ENCODE measurements at places on chromosomes 11 and 22. TPM values are rescaled to one million over a fixed set of nuclear protein-coding genes. Genes with fewer than 3 reads are reported as not detected.

Gene BIK
- not detected for total RNA-seq

Gene MAP4K2
- 18.6 TPM for total RNA-seq

Gene ANGPTL5
- 2.4 TPM for total RNA-seq

Gene CRYBB2
- total RNA-seq: not detected

Gene PGA5
- total RNA-seq: not detected

Gene RNF169
- total RNA-seq: 16.3 TPM

Gene OR10D3
- total RNA-seq: not detected

Gene HBB
- total RNA-seq: not detected

Gene ANO9
- total RNA-seq: not detected

Gene HPX
- 1.4 TPM for total RNA-seq

DNA sequence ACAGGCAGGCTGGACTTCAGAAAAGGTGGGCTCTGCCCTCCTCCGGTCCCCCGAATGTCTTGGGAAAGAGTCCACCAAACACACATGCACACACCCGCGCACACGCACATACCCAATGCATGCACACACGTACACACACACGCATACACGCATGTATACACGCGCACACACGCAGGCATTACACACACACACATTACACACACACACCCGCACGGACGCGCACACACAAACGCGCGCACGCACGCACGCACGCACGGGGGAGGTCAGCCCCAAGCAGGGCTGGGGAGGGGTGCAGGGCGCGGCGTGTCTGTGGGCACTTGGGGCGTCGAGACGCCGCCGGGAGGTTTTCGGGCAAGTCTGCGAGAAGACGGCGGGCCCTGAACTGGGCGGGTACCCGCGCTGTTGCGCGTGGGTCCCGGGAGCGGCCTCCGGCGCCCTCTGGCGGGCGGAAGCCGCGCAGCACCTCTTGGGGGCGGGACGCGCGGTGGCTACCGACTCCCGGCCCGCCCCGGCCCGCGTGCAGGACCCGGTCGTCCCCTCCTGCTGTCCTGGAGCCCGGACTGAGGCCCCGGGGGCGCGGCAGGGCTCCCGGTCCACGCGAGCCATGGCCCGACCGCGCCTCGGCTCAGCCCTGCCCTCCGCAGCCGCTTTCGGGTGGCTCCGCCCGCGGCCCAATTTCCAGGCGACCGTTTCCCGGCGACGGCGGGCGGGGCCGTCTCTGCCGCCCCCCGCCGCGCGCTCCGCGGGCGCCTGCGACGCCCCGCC is 3.6 kb downstream of the SEPTIN5 start:
- no peaks in the 10 kb centered on the region for H3K27me3 ChIP-seq
- peak overlapping the region; percentile 65 for H3K4me3 ChIP-seq
- peaks cover 19% of the 10 kb centered on the region for H3K36me3 ChIP-seq
- H3K4me1 ChIP-seq: peaks cover 37% of the 10 kb centered on the region

GRCh38 chr22:47059701-47060161 is 297.3 kb downstream of the TBC1D22A start:
- H3K4me3 ChIP-seq: no peak overlapping the region
- H3K27ac ChIP-seq: no peak overlapping the region
- peaks cover 12% of the 10 kb centered on the region for H3K36me3 ChIP-seq
- H3K27me3 ChIP-seq: no peaks in the 10 kb centered on the region

GRCh38 chr11:131530407-131530806 is 160.0 kb downstream of the NTM start:
- no peaks in the 10 kb centered on the region for H3K36me3 ChIP-seq
- no peak for DNase-seq
- H3K27ac ChIP-seq: no peak overlapping the region
- H3K4me1 ChIP-seq: no peaks in the 10 kb centered on the region
- no peak overlapping the region for H3K4me3 ChIP-seq
- H3K27me3 ChIP-seq: peaks cover 15% of the 10 kb centered on the region

- peaks cover 5% of the 10 kb centered on the region for H3K4me1 ChIP-seq
- DNase-seq: peak; percentile 65
- H3K4me3 ChIP-seq: no peak overlapping the region
- peaks cover 3% of the 10 kb centered on the region for H3K27me3 ChIP-seq
- no peaks in the 10 kb centered on the region for H3K36me3 ChIP-seq
Measured at GRCh38 chr22:43824724-43825420, 12.8 kb upstream of the EFCAB6 start.

DNA sequence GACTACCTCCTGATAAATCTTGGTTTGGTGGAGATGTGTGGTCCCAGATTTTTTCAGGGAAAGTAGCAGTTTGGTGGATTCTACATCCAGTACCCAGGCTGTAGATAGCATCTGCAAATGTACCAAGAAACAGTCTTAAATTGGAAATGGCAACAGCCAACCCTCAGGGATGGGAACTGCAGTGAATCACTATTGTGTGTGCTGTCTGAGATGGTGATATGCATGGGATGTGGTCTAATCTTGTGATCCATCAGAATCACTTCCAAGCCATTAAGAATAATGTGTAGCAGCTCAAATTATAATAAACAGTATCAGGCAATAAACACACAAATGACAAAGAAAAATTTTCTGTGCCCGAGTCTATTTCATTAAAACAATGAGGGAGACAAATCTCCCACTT is 3.4 kb downstream of the OLFML1 start:
- DNase-seq: no peak
- no peak overlapping the region for H3K4me3 ChIP-seq
- H3K36me3 ChIP-seq: peaks cover 27% of the 10 kb centered on the region
- no peak overlapping the region for H3K27ac ChIP-seq

GRCh38 chr11:29527391-29527936 is 489.4 kb downstream of the KCNA4 start:
- no peak for DNase-seq
- H3K4me3 ChIP-seq: no peak overlapping the region
- H3K27me3 ChIP-seq: no peaks in the 10 kb centered on the region
- no peaks in the 10 kb centered on the region for H3K36me3 ChIP-seq
- no peaks in the 10 kb centered on the region for H3K4me1 ChIP-seq

GRCh38 chr22:46490538-46490937 is 46.9 kb downstream of the CELSR1 start:
- peaks cover 12% of the 10 kb centered on the region for H3K4me1 ChIP-seq
- DNase-seq: no peak
- H3K27ac ChIP-seq: no peak overlapping the region
- no peaks in the 10 kb centered on the region for H3K27me3 ChIP-seq
- H3K4me3 ChIP-seq: no peak overlapping the region

GRCh38 chr11:66230978-66231377 is 37.5 kb upstream of the RAB1B start:
- H3K27me3 ChIP-seq: no peaks in the 10 kb centered on the region
- no peak for DNase-seq
- H3K36me3 ChIP-seq: peaks cover 61% of the 10 kb centered on the region
- H3K4me1 ChIP-seq: no peaks in the 10 kb centered on the region
- H3K27ac ChIP-seq: no peak overlapping the region

DNA sequence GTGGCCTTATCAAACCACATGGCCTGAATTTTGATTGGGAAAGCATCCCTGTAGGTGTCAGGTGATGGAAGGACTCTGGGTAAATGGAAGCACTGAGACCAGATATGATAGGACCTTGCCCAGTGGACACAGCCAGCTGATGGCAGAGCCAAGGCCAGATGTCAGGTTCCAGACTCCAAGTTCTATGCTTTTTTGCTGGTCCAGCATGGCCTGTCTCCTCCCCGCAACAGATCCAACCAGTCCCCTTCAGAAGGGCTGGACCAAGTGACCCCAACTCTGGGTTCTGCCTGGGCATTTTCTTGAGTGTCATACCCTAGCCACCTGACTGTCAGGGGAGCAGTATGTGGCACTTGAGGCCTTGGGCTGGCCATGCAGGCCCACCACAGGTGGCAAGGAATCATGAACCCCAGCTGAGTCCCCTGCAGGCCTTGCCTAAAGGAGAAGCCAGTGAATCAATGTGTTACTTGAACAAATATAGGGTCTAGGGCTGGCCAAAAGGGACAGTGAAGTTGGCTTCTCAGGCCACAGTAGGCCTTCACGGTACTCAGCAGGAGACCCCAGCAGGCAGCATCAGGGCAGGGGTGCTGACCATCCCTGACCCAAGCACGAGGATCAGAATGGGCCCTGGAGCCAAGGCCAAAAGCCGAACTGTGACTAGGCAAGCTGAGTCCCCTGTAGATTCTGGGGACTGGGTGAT is 27.1 kb downstream of the KCNQ1OT1 start:
- H3K27me3 ChIP-seq: peaks cover 3% of the 10 kb centered on the region
- peak; percentile 67 for DNase-seq
- peaks cover 3% of the 10 kb centered on the region for H3K36me3 ChIP-seq

DNA sequence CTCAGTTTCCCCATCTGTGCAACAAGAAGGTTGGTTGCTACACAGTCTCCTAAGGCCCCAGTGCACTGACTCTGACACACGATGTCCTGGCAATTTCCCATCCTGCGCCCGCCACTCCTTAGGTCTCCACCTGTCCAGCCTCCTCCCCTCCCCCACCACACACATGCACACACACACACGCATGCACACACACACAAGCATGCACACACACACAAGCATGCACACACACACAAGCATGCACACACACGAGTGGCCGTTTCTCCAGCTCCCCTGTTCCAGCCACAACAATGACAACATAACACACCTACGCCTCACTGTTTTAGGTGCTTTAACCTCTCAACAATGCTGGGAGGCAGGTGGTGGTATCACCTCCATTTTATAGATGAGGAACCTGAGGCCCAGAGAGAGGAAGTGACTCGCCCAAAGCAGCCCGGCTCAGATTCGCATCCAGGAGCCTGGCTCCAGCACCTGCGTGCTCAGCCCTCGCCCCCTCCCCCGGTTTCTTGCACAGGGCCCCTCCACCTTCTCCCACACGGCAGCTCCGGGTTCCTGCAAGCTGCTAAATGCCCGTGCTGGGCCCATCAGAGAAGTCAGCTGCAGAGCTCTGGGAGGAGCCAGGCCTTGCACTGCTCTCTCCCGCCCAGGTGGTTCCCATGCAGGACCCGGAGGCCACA is 13.0 kb downstream of the CYTH4 start:
- no peak overlapping the region for H3K27ac ChIP-seq
- H3K27me3 ChIP-seq: no peaks in the 10 kb centered on the region
- peaks cover under 1% of the 10 kb centered on the region for H3K4me1 ChIP-seq
- DNase-seq: no peak
- H3K4me3 ChIP-seq: no peak overlapping the region

DNA sequence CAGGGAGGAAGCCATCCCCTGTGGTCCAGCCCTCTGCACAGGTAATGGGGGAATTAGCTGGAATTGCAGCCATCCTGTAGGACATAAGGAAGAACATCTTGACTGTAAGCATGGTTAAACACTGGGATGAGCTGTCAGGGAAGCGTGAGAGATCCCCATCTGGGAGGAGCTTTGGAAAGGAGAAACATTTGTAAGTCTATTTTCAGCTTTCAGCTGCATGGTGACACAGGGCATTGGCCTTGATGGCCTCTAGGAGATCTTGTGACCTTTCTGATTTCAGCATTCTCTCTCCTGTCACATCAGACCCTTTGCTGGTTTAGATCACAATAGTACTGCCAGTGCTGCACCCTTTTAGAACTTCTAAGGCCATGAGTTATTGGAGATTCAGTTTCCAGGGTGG is 47.1 kb downstream of the BCR start:
- DNase-seq: no peak
- H3K27ac ChIP-seq: no peak overlapping the region
- H3K4me1 ChIP-seq: peaks cover 65% of the 10 kb centered on the region
- no peak overlapping the region for H3K4me3 ChIP-seq
- no peaks in the 10 kb centered on the region for H3K27me3 ChIP-seq

GRCh38 chr22:17438026-17438425 is 68.8 kb downstream of the CECR2 start:
- H3K27ac ChIP-seq: no peak overlapping the region
- H3K4me3 ChIP-seq: no peak overlapping the region
- no peaks in the 10 kb centered on the region for H3K36me3 ChIP-seq
- peaks cover 3% of the 10 kb centered on the region for H3K4me1 ChIP-seq
- no peak for DNase-seq

DNA sequence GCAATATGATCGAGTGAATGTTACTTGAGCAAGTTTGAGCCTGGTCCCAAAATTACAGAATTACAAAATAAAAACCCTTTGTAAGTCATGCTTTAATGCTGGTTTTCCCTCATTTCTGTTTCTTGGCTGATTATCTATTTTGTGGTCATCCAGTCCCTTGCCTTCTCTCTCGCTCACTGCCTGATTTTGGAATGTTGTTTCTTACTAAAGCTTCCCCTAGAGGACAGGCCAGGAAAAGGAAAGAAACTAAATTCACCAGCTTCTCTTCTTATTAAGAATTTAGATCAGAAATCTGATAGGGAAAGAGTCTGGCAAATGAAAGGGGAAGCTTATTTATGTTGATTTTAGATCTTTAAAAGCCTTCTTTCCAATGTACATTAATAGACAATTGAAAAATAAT is 16.6 kb upstream of the BDNF start:
- peaks cover 19% of the 10 kb centered on the region for H3K27me3 ChIP-seq
- no peak overlapping the region for H3K27ac ChIP-seq
- no peak for DNase-seq
- no peak overlapping the region for H3K4me3 ChIP-seq
- H3K36me3 ChIP-seq: no peaks in the 10 kb centered on the region
- H3K4me1 ChIP-seq: peaks cover 28% of the 10 kb centered on the region

DNA sequence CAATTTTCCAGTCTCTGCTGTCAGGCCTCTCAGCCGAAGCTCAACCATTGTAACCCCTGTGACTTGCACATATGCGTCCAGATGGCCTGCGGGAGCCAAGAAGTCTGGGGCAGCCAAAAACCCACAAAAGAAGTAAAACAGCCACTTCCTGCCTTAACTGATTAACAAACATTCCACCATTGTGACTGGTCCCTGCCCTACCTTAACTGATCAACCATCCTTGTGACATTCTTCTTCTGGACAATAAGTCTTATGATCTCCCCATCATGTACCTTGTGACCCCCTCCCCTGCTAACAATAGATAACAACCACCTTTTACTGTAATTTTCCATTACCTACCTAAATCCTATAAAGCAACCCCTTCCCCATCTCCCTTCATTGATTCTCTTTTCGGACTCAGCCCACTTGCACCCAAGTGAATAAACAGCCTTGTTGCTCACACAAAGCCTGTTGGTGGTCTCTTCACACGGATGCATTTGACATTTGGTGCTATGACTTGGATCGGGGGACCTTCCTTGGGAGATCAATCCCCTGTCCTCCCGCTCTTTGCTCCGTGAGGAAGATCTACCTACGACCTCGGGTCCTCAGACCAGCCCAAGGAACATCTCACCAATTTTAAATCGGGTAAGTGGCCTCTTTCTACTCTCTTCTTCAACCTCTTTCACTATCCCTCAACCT is 1.3 kb upstream of the NDUFC2 start:
- DNase-seq: no peak
- H3K4me1 ChIP-seq: peaks cover 24% of the 10 kb centered on the region
- H3K36me3 ChIP-seq: no peaks in the 10 kb centered on the region
- no peak overlapping the region for H3K4me3 ChIP-seq

DNA sequence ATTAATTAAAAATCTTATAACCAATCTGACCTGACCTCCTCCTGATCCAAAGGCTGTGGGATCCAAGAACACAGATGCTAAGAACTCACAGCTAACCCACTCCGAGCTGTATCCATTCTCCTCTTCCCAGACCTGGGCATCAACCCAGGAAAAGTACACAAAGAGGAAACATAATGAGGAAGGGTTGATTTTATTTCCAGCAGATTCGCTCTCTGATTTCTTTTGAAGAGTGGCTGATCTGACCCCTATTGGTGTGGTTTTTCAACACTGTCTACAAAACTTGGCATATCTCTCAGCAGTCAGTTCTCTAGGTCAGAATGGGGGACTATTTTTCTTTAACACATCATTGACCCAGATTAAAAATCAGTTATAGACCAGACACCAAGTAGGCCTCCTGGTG is 201.9 kb upstream of the UBASH3B start:
- DNase-seq: no peak
- H3K4me3 ChIP-seq: no peak overlapping the region
- H3K27me3 ChIP-seq: peaks cover 29% of the 10 kb centered on the region
